ENCODE measurements at places on chromosomes 6 and 20.

DNA sequence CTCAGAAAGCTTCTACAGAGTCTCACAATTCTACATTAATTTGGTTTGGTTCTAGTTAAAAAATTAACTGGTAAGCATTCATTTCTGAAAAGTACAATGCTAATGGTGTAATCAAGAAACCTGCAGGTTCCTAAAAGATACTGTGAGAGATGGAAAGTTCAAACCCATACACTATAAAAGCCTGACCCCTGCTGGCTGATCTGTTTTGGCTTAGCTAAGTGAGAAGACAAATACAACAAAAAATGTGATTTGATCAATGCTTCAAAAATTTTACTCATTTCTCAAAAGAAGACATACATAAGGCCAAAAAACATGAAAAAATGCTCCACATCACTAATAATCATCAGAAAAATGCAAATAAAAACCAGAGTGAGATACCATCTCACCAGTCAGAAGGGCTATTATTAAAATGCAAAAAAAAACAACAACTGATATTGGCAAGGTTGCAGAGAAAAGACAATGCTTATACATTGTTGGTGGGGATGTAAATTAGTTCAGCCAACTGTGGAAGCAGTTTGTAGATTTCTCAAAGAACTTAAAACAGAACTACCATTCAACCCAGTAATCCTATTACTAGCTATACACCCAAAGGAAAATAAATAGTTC, 102.8 kb downstream of the MOXD1 start:
- DNase-seq = no peak

GRCh38 chr6:31861919-31862343, 690 bp downstream of the NEU1 start:
- no peak for DNase-seq

GRCh38 chr6:42742116-42742894, 3.6 kb downstream of the TBCC start:
- DNase-seq = no peak

GRCh38 chr6:127877231-127877630, 23.6 kb downstream of the THEMIS start:
- no peak for DNase-seq

- no peak for DNase-seq
These were observed 34.2 kb downstream of the LRFN2 start for GRCh38 chr6:40552941-40553340.

GRCh38 chr6:97885828-97886227, 602.8 kb upstream of the MMS22L start:
- DNase-seq = peak; percentile 4

DNA sequence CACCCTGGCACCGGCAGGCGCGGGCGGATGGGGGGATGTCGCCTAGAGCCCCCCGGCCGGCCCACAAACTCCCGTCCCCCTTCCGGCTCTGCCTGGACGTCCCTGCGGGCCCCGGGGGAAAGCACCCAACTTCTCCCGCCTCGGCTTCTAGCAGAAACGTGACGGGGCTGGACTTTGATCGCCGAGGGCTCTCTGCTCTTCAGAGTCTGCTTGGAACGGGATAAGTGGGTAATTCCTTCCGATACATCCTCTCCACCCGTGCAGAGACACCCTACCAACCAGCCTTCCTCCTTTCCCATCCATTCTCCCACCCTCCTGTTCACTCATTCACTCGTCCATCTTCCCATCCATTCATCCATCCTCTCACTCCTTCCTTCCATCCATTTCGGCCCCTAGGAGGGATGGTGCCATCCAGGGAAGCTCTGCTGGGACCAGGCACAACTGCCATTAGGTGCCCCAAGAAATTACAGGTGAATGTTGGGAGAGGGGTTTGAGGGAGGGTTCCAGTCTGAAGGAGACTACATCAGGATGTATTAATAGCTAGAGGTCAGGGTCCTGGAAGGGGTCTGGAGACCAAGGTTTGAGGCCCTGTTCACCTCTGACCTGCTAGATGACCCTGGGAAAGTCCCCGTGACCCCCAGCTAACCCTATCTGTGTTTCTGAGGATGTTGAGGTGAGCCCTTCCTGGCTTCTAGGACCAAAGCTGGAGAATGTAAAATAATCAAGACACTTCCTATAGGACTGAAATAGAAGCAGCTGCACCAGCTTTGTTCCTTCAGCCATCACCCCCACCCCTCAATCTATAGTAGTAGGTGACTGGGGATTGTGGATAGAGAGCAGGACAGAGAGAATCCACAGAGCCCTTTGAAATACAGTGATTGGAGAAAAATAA, 538 bp downstream of the TTLL9 start:
- DNase-seq = peak; percentile 72

GRCh38 chr6:53530346-53530745, 14.6 kb downstream of the GCLC start:
- DNase-seq = no peak

GRCh38 chr6:67698534-67698933, 936.5 kb upstream of the ADGRB3 start:
- DNase-seq = no peak

DNA sequence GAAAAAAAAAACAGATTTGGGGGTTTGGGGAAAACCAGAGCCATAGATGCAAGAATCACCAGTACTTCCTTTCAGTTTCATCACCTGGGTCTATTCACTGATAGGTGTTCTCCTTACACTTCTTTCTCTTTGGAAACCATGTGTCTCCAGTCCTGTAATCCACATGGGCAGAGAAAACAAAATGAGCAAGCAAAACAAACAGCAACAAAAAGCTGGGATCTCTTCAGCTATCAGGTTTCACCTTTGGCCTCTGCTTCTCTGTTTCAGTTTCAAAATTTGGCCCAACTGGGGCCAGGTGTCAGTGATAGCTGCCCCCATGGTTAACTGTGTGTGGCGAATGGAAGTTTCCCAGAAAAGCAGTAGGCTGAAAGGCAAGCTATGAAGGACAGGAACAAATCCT, 220.0 kb upstream of the THBS2 start:
- no peak for DNase-seq

DNA sequence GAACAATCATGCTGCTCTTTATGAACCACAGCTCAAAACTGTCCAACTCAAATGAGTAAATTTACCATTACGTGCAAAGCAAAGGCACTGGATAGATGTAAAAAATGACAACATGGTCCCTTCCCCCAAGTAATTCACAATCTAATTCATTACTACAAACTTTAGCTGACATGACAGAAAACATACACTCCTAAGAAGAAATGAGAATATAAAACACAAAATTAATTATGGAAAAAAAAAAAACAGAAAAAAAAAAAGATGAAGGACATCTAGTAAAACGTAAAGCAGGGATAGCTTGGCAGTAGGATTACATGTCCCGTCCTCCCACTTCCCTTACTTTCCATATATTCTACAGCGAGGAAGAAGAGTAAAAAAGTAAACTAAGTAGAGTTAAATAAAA, 5.7 kb downstream of the TUBE1 start:
- DNase-seq = no peak

DNA sequence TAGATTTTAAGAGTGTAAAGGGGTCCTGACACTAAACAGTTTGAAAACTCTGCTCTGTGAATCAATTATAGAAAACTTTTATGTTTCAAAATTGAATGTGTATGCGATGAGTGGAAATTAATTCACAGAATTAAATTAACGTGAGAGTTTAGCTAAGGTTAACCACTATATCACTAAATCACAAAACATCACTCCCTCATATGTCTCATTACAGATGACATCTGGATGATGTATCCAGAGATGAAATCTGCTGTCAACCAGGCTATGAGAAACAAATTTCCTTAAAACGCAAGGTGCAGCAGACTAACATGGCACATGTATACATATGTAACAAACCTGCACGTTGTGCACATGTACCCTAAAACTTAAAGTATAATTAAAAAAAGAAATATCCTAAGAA, 27.3 kb downstream of the PRSS35 start:
- DNase-seq = no peak

GRCh38 chr20:39638731-39639130, 676.6 kb downstream of the DHX35 start:
- no peak for DNase-seq

DNA sequence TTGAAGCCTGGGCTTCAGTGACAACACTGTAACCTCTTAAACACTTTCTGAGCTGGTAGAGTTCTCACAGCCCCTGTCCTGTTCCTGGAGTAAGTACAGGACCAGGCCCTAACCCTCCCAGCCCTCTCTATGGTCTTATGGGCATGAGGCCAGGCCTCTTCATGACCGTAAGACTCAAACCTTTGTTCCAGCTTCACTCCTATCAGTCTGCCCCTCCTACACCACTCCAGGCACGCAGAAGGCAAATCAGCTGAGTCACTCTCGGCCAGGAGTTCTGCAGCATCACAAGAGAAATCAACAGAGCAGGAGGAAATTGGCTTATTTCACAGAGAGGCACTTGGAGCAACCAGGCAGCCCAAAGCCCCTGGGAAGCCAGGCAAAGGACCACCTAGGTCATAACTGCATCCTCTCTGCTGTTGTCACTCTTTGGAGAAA, 25.3 kb upstream of the CHD6 start:
- DNase-seq = no peak

DNA sequence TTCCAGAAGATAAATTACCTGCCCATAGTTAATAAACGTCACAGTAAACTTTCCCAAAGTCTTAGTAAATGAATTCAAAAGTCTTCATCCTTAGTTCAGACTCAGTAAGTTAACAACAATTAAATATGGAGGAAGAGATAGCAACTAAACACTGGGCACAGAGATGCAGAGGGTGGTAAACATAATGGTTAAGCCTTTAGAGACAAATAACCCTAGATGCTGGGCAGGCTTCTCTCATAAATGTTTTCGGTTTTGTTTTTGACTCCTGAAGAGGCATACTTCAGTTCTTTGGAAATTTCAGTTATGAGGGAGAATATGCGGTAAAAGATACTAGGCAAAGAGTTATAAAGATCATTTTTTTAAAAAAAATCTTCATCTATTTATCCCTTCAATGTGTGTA, 369.8 kb downstream of the FRK start:
- no peak for DNase-seq

- DNase-seq = no peak
These were observed 39.7 kb downstream of the KCNS1 start for GRCh38 chr20:45061244-45061643.

DNA sequence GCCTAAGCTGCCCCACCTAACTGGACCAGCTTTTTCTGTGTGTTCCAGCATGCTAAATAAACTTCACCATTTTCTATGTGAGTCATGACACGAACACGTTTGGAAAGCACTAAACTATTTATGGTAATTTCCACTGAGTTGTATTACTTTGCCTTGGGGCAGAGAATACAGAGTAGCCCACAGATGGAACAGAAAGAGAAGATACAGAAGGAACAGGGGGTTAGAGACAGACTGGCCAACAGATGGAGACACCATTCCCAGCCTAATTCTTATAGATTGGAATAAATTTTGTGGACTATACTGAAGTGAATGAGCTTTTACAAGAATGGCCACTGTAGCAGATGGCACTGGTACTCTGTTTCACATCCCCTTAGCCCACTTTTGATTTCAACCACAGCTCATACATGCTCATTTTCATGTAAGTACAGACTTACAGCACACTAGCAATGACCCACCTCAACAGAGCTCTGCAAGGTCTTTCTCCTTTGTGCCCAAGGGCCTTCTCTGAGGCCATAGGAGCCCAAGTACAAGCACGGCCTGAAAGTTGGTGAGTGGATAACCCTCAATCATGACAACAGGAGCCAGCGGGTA, 13.1 kb upstream of the NT5DC1 start:
- no peak for DNase-seq

GRCh38 chr6:31197559-31198305, 27.2 kb upstream of the POU5F1 start:
- DNase-seq = peak; percentile 88

DNA sequence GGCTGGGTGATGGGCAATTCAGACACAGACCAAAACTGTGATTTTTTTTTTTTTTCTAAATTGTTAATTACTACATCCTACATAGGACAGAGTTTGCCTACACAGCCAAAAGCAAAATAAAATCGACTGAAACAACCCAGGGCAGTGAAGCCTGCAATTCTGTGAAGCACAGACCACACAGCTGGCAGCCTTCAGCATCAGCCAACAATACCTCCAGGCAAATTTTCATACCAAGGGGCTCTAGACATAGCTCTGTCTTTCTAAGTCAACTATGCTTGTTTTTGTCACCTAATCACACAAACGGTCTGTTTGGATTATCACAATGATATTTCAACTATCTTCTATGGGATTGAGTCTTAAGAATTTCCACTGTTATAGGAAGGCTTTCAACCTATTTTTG, 17.6 kb downstream of the RMND1 start:
- DNase-seq = no peak

DNA sequence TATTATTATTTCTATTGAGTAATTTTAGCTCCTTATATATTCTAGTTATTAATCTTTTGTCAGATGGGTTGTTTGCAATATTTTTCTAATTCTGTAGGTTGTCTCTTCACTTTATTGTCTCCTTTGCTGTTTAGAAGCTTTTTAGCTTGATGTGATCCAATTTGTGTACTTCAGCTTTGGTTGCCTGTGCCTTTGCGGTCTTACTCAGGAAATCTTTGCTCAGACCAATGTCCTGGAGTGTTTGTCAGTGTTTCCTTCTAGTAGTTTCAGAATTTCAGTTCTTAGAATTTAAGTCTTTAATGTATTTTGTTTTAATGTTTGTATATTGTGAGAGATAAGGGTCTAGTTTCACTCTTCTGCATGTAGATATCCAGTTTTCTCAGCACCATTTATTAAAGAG, 916.0 kb upstream of the EYS start:
- no peak for DNase-seq

DNA sequence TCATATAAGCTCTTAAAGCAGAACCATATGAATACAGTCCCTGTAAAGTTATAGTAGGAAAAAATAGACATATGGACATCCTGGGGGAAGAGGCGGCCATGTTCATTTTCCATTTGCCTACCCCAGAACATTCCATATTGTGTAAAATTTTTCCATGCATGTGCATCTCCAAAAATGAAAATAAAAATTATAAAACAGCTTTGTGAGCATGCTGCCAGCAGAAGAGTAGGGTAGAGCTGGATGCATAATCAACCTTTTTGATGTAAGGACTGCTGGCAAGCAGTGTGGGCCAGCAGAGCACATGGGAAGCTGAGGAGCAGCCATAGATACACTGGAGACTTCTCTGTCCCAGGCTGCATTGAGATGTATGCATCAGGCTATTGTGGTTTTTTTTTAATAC, 271.0 kb downstream of the KCNQ5 start:
- DNase-seq = no peak

DNA sequence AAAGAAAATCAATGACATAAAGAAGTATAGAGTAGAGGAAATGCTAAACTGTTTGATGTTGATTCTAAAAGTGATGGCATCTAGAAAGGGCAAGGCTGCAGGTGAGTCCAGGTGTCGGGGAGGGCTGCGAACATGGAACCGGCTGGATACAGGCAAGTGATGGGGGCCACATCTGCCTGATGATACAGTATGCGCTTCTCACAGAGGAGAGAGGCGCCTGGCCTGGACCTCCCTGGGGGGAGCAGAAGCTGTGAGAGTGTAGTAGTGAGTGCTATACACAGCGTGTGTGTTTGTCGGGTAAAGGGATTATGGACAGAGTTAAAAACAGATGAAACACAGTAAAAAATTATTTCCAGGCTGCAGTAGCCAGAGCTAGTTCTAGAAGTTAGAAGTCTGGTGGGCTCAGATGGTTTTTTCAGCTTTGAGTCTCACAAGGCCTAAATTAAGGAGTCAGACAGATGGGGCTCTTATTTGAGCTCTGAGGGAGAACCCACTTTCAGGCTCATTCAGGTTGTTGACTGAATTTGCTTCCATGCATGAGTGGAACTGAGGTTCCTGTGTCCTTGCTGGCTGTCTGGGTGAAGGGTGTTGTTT, 195.8 kb upstream of the ARG1 start:
- no peak for DNase-seq

Data from right kidney (tissue), 9 donors.